ENCODE measurements at places on chromosomes 1 and 21. TPM values are rescaled to one million over a fixed set of nuclear protein-coding genes. Genes with fewer than 3 reads are reported as not detected.

The ZNF695 gene
- polyA plus RNA-seq = 0.05 TPM

The RAB7B gene
- 2.8 TPM for polyA plus RNA-seq

The TCP10L gene
- 1.9 TPM for polyA plus RNA-seq

The RABGAP1L gene
- 184 TPM for polyA plus RNA-seq

The RAB4A gene
- 50.1 TPM for polyA plus RNA-seq

The OR10J1 gene
- not detected for polyA plus RNA-seq

The LCE1E gene
- polyA plus RNA-seq = not detected
